ENCODE measurements at places on chromosomes 13 and 19. TPM values are rescaled to one million over a fixed set of nuclear protein-coding genes. Genes with fewer than 3 reads are reported as not detected.

The ARHGAP45 gene
- 39.8 TPM for total RNA-seq

The AKAP8L gene
- 123 TPM for total RNA-seq

The ZNF793 gene
- total RNA-seq = 14.6 TPM

The CD79A gene
- total RNA-seq = 0.39 TPM

- no peak for DNase-seq
- no peak overlapping the region for H3K27ac ChIP-seq
- no peaks in the 10 kb centered on the region for H3K27me3 ChIP-seq
- no peak overlapping the region for H3K4me3 ChIP-seq
- peaks cover 7% of the 10 kb centered on the region for H3K36me3 ChIP-seq
Observed at GRCh38 chr19:38070573-38070972, 153.4 kb downstream of the DPF1 start.

GRCh38 chr13:112889351-112890290 is 79.4 kb upstream of the MCF2L start:
- no peak overlapping the region for H3K27ac ChIP-seq
- no peak overlapping the region for H3K4me3 ChIP-seq
- H3K36me3 ChIP-seq = no peaks in the 10 kb centered on the region
- peaks cover 13% of the 10 kb centered on the region for H3K4me1 ChIP-seq

- no peak overlapping the region for H3K27ac ChIP-seq
- H3K4me1 ChIP-seq = no peaks in the 10 kb centered on the region
- H3K4me3 ChIP-seq = no peak overlapping the region
- H3K36me3 ChIP-seq = no peaks in the 10 kb centered on the region
Observed at GRCh38 chr13:36872621-36873020, 47.4 kb downstream of the SMAD9 start.

DNA sequence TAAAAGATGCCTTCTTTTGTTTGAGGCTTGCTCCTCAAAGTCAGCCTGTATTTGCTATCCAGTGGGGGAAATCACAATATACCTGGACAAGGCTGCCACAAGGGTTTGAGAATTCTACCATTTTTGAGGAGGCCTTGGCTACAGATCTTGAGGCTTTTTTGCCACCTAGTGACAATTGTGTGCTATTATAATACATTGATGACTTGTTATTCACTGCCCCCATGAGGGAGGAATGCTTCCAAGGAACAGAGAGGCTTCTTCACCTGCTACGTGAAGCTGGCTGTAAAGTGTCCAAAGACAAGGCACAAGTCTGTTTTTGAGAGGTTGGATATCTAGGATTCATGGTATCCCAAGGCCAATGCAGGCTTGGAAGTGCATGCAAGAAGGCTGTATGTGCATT is 72.5 kb downstream of the ZNF708 start:
- no peak overlapping the region for H3K27ac ChIP-seq
- H3K4me3 ChIP-seq = no peak overlapping the region
- no peak for DNase-seq
- H3K4me1 ChIP-seq = no peaks in the 10 kb centered on the region

- no peak overlapping the region for H3K27ac ChIP-seq
- H3K27me3 ChIP-seq = no peaks in the 10 kb centered on the region
- no peaks in the 10 kb centered on the region for H3K4me1 ChIP-seq
- no peaks in the 10 kb centered on the region for H3K36me3 ChIP-seq
- no peak for DNase-seq
Observed at GRCh38 chr13:76738616-76739015, 147.6 kb downstream of the KCTD12 start.

GRCh38 chr13:26538363-26539317 is 18.8 kb upstream of the WASF3 start:
- H3K4me1 ChIP-seq = no peaks in the 10 kb centered on the region
- H3K4me3 ChIP-seq = no peak overlapping the region
- DNase-seq = no peak

DNA sequence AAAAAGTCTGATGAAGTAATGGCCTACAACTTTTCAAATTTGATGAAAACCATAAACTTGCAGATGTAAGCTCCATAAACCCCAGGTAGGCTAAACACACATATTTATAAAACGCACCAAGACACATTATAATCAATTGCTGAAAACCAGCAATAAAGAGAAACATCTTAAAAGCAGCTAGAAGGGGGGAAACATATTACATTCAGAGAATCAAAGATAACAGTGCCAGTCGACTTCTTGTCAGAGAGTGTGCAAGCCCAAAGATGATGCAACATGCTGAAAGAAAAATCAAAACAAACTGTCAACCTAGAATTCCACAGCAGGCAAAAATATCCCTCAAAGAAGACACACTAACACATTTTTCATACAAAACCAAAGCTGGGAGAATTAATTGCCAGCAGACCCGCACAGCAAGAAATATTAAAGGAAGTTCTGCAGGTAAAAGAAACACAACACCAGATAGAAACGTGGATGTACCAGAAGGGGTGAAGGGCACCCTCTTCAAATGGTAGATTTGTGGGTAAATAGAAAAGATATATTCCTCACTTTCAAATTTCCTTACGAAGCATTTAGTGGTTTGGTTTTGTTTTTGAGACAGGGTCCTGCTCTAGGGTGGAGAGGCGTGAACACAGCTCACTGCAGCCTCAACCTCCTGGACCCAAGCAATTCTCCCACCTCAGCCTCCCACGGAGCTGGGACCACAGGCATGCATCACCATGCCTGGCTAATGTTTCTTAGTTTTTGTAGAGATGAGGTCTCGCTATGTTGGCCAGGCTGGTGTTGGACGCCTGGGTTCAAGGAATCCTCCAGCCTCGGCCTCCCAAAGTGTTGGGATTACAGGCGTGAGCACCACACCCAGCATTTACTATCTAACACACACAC is 16.5 kb upstream of the ATP1A3 start:
- DNase-seq = no peak
- no peak overlapping the region for H3K4me3 ChIP-seq

- no peaks in the 10 kb centered on the region for H3K36me3 ChIP-seq
- DNase-seq = no peak
- no peak overlapping the region for H3K27ac ChIP-seq
- no peaks in the 10 kb centered on the region for H3K27me3 ChIP-seq
- H3K4me3 ChIP-seq = no peak overlapping the region
Observed at GRCh38 chr19:34664168-34664567, 12.8 kb downstream of the SCGB2B2 start.

DNA sequence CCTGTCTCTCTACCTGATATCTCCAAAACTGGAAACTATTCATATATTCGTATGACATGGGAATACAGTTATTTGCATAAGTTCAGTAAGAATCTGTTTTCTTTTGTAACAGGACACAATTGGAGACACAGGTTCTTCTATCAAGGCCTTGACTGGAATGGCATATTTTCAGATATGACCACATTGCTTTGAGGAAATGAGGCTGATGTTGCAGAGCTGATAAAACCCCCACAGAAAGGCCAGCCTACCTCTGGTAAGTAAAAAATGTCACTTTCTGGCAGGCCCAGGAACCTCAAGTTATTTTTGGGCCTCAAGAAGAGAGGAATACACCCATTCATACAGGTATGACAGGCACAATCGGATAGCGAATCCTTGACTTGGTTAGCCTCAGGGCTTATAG is 29.5 kb upstream of the KBTBD6 start:
- H3K4me3 ChIP-seq = no peak overlapping the region
- peaks cover 10% of the 10 kb centered on the region for H3K4me1 ChIP-seq
- DNase-seq = no peak
- H3K36me3 ChIP-seq = no peaks in the 10 kb centered on the region

- H3K36me3 ChIP-seq = peaks cover 16% of the 10 kb centered on the region
- no peak overlapping the region for H3K4me3 ChIP-seq
- H3K4me1 ChIP-seq = no peaks in the 10 kb centered on the region
- DNase-seq = no peak
- H3K27ac ChIP-seq = no peak overlapping the region
Observed at GRCh38 chr19:32464279-32464678, 58.7 kb downstream of the DPY19L3 start.

GRCh38 chr13:20371825-20372224 is 139.7 kb upstream of the GJB6 start:
- H3K27me3 ChIP-seq = no peaks in the 10 kb centered on the region
- H3K27ac ChIP-seq = no peak overlapping the region
- H3K36me3 ChIP-seq = no peaks in the 10 kb centered on the region
- peaks cover 2% of the 10 kb centered on the region for H3K4me1 ChIP-seq

GRCh38 chr13:83677985-83678384 is 204.3 kb downstream of the SLITRK1 start:
- no peaks in the 10 kb centered on the region for H3K36me3 ChIP-seq
- H3K27ac ChIP-seq = no peak overlapping the region
- H3K27me3 ChIP-seq = no peaks in the 10 kb centered on the region
- DNase-seq = no peak
- no peak overlapping the region for H3K4me3 ChIP-seq

- no peak overlapping the region for H3K27ac ChIP-seq
- H3K4me3 ChIP-seq = no peak overlapping the region
- H3K27me3 ChIP-seq = no peaks in the 10 kb centered on the region
- DNase-seq = no peak
- no peaks in the 10 kb centered on the region for H3K4me1 ChIP-seq
- peaks cover 2% of the 10 kb centered on the region for H3K36me3 ChIP-seq
Observed at GRCh38 chr19:55315956-55316525, 9.1 kb downstream of the TMEM150B start.

DNA sequence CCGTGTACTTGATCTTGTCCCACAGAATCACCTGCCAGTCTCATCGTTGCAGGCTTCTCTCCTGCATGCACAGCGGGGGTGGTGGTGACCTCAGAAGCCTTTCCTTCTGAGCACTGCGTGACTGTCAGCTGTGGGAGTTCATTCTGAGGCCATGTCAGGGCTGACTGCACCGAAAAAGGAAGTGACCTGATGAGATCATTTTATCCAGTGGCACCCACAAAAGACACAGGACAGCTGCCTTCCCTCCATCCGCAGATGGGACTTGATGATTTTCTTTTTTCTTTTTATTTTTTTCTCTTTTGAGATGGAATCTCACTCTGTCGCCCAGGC is 89.7 kb downstream of the RAB20 start:
- no peaks in the 10 kb centered on the region for H3K27me3 ChIP-seq
- H3K27ac ChIP-seq = no peak overlapping the region
- H3K4me1 ChIP-seq = no peaks in the 10 kb centered on the region
- DNase-seq = no peak
